ENCODE measurements at places on chromosomes 5 and 9.

- peak; percentile 2 for DNase-seq
Observed at GRCh38 chr9:4923580-4924544, 61.2 kb upstream of the JAK2 start.

GRCh38 chr9:113927277-113927676, 51.2 kb downstream of the ZNF618 start:
- DNase-seq, result no peak

GRCh38 chr5:124232515-124232914, 513.9 kb downstream of the ZNF608 start:
- DNase-seq, result no peak

GRCh38 chr9:91415290-91415689, 8.3 kb downstream of the NFIL3 start:
- DNase-seq, result no peak

GRCh38 chr5:169988947-169989346, 8.7 kb upstream of the INSYN2B start:
- DNase-seq, result no peak
